ENCODE measurements at places on chromosomes 6 and 20.
A peak's percentile ranks its signal among the peaks of the same experiment; 100 is the strongest.

DNA sequence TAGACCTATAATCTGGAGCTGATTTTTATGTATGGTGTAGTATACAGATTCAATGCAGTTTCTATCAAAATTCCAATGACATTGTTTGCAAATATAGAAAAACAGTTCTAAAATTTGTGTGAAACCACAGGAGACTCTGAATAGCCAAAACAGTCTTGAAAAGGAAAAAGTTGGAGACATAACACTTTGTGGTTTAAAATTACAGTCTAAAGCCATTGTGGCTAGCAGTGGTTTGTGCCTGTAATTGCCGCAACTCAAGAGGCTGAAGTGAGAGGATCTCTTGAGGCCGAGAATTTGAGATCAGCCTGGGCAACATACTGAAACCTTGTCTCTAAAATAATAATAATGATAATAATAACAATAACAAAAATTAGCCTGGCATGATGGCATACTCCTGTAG lies 213.7 kb downstream of the CDKAL1 start:
- no peak for DNase-seq

DNA sequence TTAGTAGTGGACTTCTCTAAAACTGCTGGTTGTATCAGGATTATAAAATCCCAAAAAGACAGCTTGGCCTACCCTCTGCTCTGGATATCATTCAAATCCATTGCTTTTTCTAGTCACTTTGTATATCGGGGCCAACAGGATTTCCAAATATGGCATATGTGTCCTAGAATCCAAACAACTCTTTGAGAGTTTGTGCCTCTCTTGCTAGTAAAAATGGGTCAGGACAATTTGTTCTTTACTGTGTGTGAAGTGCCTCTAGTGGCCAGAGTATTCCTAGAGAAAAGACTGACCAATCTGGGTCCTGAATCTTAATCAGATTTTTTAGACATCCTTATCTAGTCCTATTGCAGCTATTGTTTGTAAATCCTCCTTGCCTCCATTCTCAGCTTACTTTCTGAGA lies 33.5 kb upstream of the MANEA start:
- DNase-seq: no peak

GRCh38 chr6:47132724-47133123 lies 90.6 kb upstream of the ADGRF1 start:
- DNase-seq: no peak

DNA sequence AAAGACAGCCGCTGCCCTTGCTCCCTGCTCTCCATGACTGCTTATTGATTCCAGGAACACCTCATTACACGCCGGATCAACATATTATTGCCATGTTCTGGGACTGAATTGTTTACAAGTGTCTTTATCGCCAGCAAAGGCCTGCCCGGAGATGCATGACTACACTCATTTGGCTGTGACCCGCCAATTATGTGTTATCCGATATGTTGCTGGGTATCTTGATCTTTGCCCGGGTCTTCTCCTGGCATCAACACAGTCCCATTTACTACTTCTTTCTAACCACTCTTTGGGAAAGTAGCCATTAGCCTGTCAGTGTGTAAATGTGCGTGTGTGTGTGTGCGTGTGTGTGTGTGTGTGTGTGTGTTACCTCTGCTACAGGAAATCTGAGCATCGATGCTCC lies 15.4 kb downstream of the LINC00237 start:
- DNase-seq: no peak

- peak; percentile 69 for DNase-seq
Observed at GRCh38 chr20:21505161-21505809, 8.6 kb downstream of the NKX2-2 start.

- no peak for DNase-seq
Observed at GRCh38 chr20:2800521-2801285, at the start of gene CPXM1. Gene CPXM1 (minus strand): TSS chr20:2800627. CDS start chr20:2800572, 55 bp downstream.

DNA sequence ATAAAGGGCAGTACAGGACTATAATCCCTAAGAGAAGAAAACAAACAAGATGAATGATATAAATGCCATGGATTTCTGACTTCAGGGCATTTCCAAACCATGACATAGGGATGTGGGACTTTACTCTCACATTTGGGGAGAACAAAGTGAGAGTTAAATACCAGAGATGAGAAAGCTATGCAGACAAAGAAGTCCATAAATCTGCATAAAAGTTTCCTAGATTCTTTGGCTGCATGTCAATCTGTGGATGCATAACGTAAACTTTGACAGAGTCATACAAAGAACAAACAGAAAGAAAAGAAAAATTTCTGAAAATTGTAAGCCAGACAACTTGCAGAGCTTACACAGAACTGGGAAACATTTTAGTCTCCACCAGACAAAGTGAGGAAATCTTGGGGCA lies 11.7 kb downstream of the EPM2A start:
- no peak for DNase-seq

GRCh38 chr6:117538615-117539014 lies 56.1 kb downstream of the DCBLD1 start:
- no peak for DNase-seq
